Psoas muscle (tissue), 8 donors: ENCODE measurements at places on chromosomes 2 and 18. TPM values are rescaled to one million over a fixed set of nuclear protein-coding genes. Genes with fewer than 3 reads are reported as not detected.

Gene ALKAL2
- total RNA-seq: not detected

- no peaks in the 10 kb centered on the region for H3K27me3 ChIP-seq
- no peak overlapping the region for H3K4me3 ChIP-seq
- H3K4me1 ChIP-seq: no peaks in the 10 kb centered on the region
- DNase-seq: no peak
- no peaks in the 10 kb centered on the region for H3K36me3 ChIP-seq
- no peak overlapping the region for H3K27ac ChIP-seq
These were observed 74.6 kb upstream of the DOK6 start for GRCh38 chr18:69326094-69326493.

GRCh38 chr2:237435844-237436587 lies 22.1 kb upstream of the COL6A3 start:
- peaks cover 3% of the 10 kb centered on the region for H3K27me3 ChIP-seq
- peak; percentile 71 for DNase-seq
- H3K36me3 ChIP-seq: no peaks in the 10 kb centered on the region
- H3K27ac ChIP-seq: no peak overlapping the region
- H3K4me3 ChIP-seq: no peak overlapping the region

DNA sequence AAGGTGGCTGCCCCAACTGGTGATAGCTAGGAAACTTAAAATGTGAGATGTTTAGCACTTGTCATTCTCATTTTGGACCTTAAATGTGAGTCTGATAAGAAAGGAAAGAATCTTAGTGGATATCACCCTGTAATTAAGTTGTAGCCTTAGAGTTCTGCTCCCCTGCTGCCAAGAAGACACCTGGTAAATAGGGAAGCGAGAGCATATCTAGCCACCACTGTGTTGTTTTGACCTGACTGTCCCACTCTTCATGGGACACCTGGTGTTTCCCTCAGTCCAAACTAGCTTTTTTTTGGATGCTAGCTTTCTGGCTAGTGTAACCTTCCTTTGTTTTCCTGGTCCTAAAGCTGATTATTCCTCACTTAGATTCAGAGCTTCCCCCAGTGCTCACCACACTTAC lies 357.6 kb downstream of the RAD51AP2 start:
- no peaks in the 10 kb centered on the region for H3K4me1 ChIP-seq
- H3K27ac ChIP-seq: no peak overlapping the region
- no peak overlapping the region for H3K4me3 ChIP-seq
- no peaks in the 10 kb centered on the region for H3K36me3 ChIP-seq
- DNase-seq: no peak

DNA sequence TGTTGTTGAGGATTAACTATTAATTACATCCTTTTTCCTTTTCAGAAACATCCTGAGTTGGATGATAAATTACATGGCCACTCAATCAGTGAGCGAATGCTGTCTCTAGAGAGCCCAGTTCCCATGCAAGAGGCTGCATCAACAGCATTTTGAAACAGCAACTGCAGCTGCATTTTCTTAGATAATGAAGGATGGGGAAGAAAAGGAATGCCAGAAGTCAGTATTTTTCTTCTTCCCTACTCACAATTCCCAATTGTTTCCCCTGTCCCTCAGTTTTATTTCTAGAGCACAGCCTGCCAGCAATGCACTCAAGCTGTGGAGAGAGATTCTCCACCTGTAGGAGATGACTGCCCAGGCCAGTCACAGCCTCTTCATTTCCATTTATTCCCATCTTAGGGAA lies 6.9 kb downstream of the SCN7A start:
- H3K36me3 ChIP-seq: no peaks in the 10 kb centered on the region
- H3K4me1 ChIP-seq: no peaks in the 10 kb centered on the region
- H3K4me3 ChIP-seq: no peak overlapping the region

DNA sequence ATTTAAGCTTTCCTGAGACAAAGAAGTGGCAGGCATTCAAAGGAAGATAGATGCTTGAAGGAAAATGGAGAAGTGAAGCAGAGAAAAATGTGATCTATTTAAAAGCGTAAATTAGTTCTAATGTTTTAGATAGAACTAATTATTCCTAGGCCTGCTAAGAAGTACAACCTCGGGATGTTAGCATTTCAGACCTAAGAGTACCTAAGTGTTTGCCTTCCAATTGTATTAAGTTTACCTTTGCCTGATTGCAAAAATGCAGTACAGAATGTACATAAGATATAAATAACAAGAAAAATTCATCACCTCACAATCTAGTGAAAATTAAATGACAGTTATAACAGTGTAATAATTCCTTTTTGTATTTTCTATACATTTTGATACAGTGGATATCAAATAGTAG lies 71.1 kb upstream of the HNMT start:
- H3K4me1 ChIP-seq: no peaks in the 10 kb centered on the region
- no peaks in the 10 kb centered on the region for H3K36me3 ChIP-seq
- no peaks in the 10 kb centered on the region for H3K27me3 ChIP-seq
- no peak for DNase-seq
- no peak overlapping the region for H3K27ac ChIP-seq

DNA sequence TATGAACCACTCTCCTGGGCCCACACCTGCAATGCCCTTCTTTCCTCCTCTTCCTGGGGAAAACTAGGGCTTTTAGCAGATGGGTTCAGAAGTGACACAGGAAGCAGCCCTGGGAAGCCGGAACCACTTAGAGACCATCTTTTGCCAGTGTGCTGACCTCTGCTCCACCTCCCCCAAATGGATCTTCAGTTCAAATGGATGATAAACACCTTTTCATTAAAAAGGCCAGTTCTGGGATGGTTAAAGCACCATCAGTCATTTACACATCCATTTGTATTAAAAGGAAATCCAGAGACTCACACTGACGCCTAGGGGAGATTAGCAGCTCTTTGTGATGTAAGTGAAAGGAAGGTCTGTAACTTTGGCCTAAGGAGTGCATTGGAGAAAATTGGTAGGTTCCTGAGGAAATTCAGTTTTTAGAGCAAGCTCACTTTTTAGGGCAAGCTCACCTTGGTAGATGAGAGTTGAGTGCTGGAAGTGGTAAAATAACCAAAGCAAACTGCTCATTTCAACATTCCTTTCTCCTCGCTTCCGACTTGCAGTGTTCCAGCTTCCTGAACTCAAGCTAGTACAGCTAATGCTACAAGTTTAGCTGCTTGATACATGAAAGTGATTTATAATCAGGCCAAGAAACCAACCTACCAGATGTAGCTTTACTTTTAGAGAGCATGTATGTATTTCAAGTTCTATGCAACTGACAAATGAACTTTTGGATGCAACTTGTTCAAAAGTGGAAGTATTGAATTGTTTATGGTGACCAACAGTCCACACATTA lies 47.7 kb downstream of the ACTR2 start:
- no peak overlapping the region for H3K4me3 ChIP-seq
- no peak for DNase-seq
- peaks cover 6% of the 10 kb centered on the region for H3K4me1 ChIP-seq
- no peak overlapping the region for H3K27ac ChIP-seq
- H3K36me3 ChIP-seq: peaks cover 31% of the 10 kb centered on the region
- no peaks in the 10 kb centered on the region for H3K27me3 ChIP-seq

DNA sequence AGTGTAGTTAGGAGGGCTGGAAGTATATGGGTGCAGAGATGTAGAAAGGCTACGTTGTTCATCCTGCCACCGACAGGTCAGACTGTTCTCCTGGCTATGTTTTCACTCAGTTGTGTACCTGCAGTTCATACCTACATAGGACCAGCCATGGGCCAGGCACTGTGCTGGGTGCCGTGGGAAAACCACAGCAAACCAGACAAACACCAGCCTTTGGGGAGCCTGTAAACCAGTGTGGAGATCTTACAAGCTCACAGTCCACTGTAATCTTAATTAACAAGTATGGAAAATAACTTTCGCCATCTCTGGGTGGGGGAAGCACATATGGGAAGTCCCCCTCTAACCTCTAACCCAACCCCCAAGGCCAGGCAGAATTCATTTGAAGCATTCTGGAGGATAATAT lies 12.7 kb downstream of the NCK2 start:
- H3K27me3 ChIP-seq: no peaks in the 10 kb centered on the region
- DNase-seq: no peak
- H3K4me1 ChIP-seq: peaks cover 52% of the 10 kb centered on the region
- H3K4me3 ChIP-seq: no peak overlapping the region
- H3K36me3 ChIP-seq: no peaks in the 10 kb centered on the region

Gene TUBA3E
- not detected for total RNA-seq
